ENCODE measurements at places on chromosomes 2 and 18. TPM values are rescaled to one million over a fixed set of nuclear protein-coding genes. Genes with fewer than 3 reads are reported as not detected.

PROM2 gene
- total RNA-seq = 0.83 TPM

CNGA3 gene
- total RNA-seq = 0.17 TPM

ADNP2 gene
- total RNA-seq = 22.4 TPM

CTAGE1 gene
- not detected for total RNA-seq

SLC39A6 gene
- total RNA-seq = 70.1 TPM

MAPK4 gene
- total RNA-seq = not detected

ZNF236 gene
- total RNA-seq = 14.0 TPM

POTEJ gene
- not detected for total RNA-seq

GALR1 gene
- total RNA-seq = not detected

CTLA4 gene
- total RNA-seq = not detected

Data from smooth muscle cell of trachea (primary cell).